Fibroblast of skin of right biceps (primary cell): ENCODE measurements at places on chromosomes 3 and 15.

DNA sequence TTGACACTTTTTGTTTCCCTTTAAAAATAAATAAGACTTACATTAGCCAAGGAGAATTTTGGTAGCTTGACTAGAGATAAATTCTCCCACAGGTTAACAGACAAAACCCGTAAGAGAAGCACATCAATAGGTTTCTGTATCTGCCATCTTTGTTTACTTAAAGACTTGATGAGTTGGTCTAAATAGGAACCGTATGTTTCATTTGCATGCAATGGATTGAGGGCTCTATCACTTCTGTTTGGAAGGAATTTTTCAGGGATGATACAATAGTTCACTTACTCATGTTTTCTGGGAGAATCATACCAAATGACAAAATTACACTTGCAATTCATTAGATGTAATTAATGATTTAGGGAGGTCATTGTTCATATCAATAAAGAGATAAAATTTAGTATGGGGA, 631.5 kb upstream of the NR2F2 start:
- peak; percentile 29 for DNase-seq

DNA sequence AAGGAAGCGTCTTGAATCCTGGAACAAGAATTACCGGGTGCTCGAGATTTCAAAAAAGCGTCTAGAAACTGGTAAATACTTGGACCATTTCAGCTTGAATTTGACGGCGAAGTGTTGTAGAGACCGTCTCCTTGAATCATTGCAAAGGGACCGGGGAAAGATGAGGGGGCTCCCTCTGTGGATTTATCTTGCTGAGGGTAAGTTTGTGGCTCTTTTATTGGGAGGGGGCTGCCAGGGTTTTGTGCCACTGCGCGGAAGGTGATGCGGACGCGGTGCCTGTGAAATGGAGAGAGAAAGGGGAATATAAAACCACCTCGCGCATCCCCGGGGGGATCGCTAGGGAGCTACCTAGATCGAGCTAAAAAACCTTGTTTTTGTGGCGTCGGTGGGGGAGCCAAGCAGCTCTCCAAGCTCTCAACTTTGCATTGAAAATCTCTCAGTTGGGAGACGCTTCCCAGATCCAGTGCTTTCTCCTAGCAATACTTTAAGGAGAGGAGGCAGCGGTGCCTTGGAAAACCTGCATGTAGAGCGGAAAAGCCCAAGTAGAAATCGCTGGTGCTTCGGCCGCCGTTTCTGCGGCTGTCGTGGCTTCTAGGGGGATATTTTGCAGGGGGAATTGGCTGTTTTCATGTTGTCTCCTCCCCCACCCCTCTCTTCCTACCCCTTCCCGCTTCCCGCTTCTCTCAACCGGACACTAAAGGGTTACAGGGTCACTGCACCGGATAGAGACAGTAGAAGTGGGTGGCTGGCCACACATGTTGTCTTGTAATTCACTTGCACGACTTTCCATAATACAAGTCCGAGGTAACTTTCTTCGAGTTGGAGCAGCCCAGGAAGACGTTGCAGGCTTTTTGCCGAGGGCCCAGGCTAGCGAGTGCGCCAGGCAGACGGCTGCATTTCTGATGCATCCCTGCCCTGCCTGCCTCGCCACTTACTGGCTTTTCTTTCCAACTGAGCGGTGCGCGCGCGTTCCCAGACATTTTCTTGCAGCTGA, 187.6 kb downstream of the NLGN1 start:
- peak; percentile 67 for DNase-seq

DNA sequence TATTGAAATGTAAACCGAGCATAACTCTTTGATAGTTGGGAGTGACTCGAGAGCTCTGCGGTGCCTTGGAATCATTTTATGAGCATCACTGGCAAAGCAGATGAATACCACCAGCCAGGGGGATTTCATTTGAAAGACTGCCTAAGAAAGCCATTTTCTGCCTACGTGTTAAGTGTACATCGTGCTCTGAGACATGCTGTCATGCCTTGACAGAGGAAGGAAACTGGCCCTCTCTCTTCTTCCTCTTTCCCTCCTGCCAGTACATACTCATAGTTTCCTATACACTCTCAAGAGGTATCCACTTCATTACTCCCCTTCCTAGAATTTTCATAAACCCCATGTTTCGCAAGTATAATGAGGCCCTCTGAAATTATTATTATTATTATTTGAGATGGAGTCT, 8.8 kb downstream of the BCL2A1 start:
- no peak for DNase-seq

- DNase-seq = peak; percentile 44
Measured at GRCh38 chr3:172622916-172623700, 87.8 kb downstream of the NCEH1 start.

GRCh38 chr3:186845756-186846155, 3.2 kb downstream of the ADIPOQ start:
- DNase-seq = no peak

- no peak for DNase-seq
Measured at GRCh38 chr15:81215983-81216382, 19.3 kb downstream of the IL16 start.

DNA sequence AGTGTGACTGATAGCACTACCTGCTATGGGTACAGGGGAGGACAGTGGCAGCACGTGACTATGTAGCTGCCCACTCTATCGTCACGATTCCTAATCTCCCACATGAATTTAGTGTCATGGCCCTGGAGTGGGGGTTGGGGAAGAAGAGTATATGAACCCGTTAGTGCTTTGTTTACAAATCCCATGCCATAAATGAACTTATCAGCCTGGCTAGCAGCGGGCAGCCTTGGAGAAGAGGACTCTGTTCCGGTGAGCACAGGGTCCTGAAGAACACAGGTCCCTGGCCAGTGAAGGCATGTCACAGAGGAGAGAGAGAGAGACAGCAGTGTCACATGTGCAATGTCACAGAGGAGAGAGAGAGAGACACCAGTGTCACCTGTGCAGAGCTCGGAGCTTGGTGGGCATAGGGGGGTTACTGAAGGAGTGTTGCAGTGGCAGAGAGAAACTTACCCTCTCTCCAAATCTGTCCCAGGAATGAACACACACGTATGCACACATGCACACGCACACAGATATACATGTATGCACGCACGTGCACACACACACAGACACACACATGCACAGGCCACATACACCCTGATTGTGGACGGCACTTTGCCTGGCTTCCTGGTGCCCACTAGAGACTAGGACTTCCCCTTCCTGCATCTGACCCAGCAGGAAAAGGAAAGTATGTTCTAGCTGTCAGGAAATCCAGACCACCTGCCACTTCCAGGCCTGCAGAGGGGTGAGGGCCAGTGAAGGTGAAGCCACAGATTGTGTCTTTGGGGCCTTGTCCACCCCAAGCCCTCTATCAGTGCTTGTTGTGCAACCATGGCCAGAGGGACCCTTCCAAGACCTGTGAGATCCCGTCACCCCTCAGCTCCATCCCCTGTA, 26.3 kb downstream of the ITGA11 start:
- no peak for DNase-seq

GRCh38 chr3:111734652-111735051, 124.4 kb upstream of the PHLDB2 start:
- no peak for DNase-seq

DNA sequence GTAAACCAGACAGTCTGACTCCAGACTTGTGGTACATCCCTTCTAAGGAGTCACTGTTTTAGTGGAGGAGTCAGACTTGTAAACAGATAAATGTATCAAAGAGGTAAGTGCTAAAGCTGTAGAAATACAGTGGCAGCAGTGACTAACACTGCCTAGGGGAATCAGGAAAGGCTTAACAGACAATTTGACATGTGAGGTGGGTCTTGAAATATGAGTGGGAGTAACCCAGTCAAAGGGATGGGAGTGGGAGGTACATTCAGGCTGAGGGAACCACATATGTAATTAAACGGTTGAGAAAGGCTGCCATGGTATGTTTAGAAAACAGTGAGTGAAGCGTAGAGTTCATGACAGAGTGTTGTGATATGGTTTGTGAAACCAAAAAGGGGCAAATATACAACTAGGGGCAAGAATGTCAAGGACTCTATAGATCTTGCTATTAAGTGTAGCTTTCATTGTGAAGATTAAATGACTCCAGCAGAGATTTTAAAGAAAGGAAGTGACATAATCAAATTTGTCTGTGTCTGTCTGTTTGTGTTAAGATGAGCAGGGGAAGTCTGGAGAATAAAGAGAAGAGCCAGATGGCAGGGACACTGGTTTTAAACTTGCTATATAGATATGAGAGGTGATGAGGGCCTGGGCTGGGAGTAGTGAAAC, 11.2 kb upstream of the ALCAM start:
- peak; percentile 72 for DNase-seq

DNA sequence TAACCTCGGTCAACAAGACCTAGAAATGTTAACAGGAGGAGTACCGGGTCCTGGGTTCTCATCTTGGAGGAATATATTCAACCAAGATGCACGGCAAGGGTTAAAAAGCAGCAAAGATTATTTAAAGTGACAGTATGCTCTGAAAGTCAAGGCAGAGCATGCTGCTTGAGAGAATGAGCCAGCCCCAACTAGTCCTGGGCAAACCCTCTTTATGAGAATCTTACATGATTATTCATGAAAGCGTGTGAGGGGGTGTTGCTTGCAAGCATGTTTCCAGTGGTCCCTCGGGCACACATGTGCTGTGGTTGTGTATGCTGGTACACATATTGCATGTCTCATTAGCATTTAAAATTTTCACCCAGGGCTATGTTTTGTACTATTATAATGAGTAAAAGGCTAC, 1445.6 kb downstream of the SI start:
- no peak for DNase-seq

- DNase-seq = no peak
Measured at GRCh38 chr3:57331078-57331610, 38.7 kb upstream of the ASB14 start.

GRCh38 chr3:155069729-155070128, 10.4 kb upstream of the MME start:
- DNase-seq = peak; percentile 41

- DNase-seq = peak; percentile 70
Measured at GRCh38 chr15:37372064-37372463, 271.7 kb upstream of the MEIS2 start.

DNA sequence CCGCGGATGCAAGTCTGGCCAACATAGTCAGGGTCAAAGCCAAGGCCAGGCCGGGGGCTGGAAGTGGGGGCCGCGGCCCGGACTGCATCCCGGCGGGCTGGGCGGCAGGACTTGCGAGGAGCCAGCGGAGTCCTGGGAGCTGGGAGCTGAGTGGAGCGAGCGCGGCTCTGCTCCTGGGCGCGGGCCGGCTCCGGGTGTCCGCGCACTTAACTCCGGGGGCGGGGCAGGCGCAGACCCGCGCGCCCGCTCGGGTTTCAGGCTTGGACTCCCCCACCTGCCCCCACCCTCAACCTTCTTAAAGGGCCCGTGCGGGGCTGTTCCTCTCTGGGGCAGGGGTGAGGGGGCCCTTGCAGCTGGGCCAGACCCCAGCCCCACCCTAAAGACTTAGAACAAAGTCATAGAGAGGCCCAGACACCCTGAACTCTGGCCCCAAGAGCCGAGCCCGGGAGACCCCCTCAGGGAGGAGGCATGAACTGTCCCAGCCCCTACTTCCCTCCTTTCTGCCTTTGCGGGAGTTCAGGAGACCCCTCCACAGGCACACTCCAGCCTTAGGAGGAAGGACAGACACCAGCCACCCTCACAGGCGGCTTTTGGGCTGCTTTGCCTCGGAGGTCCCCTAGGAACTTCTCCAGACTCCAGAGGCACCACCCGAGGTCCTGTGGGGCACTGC, at the start of gene CSPG4:
TSS of gene CSPG4 (minus strand) at position 181 of the 670 bp plus-strand sequence. CDS start at position 88, 93 bp downstream.
- DNase-seq = peak; percentile 79

- DNase-seq = no peak
Measured at GRCh38 chr3:160475884-160476283, 26.3 kb upstream of the TRIM59 start.

DNA sequence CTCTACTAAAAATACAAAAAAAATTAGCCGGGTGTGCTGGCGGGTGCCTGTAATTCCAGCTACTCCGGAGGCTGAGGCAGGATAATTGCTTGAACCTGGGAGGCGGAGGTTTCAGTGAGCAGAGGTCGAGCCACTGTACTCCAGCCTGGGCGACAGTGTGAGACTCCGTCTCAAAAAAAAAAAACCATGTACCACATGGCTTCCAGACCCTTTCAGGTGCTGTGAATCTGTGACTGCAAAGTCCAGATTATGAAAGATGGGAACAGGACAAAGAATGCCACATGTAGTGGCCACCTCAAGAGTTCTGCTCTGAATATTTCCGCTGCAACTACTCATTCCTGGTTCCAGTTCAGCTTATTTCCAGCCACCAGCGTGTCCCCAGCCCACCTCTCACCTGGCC, 8.4 kb upstream of the DCAF1 start:
- no peak for DNase-seq

DNA sequence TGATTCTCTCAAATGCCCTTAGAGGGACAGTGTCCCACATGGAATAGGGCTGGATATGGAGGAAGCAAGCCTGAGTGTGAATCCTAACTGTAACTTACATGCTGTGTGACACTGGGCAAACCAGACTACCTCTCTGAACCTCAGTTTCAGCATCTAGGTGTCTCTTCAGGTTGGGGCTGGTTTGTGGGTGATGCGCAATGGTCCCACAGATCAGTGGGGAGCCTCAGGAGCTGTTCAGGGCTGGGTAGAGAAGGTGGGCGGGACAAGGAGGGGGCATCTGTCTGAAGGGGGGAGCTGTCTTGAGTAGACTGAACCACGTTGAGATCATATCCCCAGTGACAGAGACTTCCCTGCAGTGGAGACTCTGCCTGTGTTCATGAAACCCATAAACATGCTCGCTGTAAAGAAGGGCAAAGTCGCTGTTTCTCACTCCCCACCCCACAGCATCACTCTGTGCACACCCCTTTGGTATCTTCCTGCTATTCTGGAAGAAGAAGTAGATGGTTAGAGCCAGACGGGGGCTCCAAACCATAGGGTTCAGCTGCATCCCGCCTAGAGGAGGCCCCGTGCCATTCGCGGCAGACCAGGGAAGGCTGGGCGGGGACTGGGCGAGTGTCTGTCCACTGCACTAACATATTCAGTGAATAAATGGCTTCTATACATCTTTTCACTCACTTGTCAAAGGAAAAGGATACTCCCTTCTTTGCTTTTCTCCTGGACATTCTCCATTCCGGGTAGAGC, 28.4 kb downstream of the SRPRB start:
- no peak for DNase-seq

GRCh38 chr3:43162230-43163084, 56.6 kb upstream of the POMGNT2 start:
- peak; percentile 51 for DNase-seq

GRCh38 chr3:170180079-170180907, 1.2 kb downstream of the PHC3 start:
- no peak for DNase-seq

DNA sequence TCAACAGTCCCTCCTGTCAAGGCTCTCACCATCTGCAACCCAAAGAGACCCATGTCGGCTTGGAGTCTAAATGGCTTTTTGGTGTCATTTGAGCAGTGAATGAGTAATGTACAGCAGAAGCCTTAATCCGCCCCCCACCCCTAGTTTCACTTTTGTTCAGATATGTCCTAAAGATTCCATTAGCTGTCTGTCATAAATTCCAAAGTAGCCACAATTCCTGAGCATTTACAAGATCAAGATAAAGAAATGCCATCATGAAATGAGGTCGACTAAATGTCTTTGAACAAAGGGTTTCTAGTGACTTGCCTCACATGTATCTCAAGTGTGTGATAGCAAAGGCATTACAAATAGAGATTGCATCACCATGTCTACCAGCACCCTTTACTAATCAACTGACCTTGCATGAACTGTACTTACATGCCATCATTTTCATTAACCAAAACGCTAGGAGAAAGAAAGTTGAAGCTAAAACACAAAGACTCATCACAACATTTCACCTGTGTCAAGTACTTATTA, 123.8 kb upstream of the PHLDB2 start:
- peak; percentile 99 for DNase-seq
